ENCODE measurements at places on chromosomes 1 and 21. TPM values are rescaled to one million over a fixed set of nuclear protein-coding genes. Genes with fewer than 3 reads are reported as not detected.

DNA sequence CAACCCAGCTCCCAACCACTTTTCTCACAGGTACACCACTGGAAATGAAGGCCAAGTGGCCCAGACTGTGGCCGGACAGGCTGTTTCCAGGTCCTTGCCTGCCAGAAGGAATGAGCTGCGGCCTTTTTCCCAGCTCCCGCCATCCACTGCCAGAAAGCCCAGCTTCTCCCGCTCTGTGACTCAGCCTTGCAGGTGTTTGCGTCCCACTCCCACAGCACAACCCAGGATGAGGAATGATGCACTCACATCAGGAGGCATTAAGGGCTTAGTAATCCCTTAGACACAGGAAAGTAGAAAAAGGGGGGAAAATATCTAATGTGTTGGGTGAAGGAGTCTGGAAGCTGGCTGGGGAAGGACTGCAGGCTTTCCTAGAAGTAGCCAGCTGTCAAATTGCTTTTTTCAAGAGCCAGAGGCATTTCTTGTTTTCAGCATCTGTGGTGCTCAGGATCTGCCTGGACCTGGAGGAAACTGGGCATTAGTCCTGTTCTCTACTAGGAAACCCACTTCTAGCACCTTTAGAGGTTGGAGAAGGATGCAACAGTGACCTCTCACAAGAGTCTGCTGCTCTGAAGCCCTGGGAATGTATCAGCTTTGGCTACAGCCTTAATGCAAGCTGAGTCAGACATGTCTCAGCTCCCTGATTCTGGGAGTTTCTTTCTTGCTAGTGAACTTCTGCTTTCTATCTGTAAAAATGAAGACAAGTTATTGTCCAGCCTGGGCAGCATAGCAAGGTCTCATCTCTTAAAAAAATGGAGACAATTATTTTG, 13.2 kb upstream of the MAP1LC3C start:
- peak; percentile 47 for ATAC-seq

GRCh38 chr21:38944402-38944801, 138.7 kb downstream of the ETS2 start:
- ATAC-seq = no peak

GRCh38 chr1:24856787-24857506, 73.1 kb downstream of the RUNX3 start:
- ATAC-seq = no peak

DNA sequence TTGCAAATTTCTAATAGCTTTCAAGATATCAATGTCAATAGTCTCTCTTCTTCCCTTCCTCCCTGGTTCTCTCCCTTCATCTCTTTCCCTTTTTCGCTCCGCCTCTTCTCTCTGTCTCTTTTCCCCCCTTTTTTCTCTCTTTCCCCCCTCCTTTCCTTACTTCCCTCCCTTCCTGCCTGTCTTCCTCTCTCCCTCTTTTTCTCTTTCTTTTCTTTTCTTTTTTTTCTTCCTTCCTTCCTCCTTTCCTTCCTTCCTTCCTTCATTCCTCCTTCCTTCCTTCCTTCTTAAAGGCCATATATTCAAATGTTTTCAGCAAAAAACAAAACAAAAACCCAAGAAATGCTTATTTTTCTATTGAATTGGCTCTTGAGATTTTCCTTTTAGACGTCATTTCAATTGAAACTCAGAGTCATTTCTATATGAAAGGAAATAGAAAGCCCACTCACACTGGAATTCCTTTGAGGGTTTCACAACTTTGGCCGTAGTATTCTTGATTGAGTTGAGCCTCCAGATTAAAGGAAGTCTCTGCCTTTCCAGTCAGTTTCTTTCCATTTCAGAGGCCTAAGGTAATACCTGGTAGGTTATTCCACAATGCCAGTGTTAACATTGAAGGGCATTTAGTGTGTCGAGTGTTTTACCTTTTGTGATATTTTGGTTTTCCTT, 551.5 kb downstream of the LMO4 start:
- no peak for ATAC-seq

DNA sequence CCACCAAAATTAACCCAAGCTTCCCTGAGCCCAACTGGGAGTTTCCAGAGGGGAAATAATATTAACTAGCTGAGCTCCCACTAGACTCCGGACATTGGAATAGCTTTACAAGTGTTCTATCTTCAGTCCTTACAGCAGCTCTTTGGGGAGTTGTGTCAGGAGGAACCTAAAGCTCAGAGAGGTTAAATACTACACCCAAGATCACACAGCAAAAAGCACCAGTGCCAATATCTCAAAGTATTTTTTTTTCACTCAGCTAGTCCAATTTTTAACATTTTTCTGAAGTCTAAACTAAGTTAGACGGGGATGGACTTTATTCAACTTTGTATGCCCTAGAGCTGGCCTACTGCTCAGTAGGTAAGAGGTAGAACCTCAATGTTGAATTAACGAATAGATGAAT, 82.5 kb downstream of the ATP1A1 start:
- no peak for ATAC-seq

- no peak for ATAC-seq
Observed at GRCh38 chr21:38531591-38531990, 33.3 kb upstream of the ERG start.

DNA sequence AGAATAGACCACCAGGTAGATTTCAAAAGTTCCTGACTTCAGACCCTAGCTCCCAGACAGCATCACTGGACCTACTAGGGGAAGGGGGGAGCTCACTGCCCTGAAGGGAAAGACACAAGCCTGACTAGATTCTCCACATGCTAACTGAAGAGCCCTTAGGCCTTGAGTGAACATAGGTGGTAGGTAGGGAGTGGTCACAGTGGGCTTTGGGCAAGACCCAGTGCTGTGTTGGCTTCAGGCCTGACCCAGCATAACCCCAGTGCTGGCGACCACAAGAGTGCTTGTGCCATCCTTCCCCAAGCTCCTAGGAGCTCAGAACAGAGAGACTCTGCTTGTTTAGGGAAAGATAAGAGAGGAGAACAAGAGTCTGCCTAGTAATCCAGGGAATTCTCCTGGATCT, 51.1 kb upstream of the ACADM start:
- ATAC-seq = no peak

DNA sequence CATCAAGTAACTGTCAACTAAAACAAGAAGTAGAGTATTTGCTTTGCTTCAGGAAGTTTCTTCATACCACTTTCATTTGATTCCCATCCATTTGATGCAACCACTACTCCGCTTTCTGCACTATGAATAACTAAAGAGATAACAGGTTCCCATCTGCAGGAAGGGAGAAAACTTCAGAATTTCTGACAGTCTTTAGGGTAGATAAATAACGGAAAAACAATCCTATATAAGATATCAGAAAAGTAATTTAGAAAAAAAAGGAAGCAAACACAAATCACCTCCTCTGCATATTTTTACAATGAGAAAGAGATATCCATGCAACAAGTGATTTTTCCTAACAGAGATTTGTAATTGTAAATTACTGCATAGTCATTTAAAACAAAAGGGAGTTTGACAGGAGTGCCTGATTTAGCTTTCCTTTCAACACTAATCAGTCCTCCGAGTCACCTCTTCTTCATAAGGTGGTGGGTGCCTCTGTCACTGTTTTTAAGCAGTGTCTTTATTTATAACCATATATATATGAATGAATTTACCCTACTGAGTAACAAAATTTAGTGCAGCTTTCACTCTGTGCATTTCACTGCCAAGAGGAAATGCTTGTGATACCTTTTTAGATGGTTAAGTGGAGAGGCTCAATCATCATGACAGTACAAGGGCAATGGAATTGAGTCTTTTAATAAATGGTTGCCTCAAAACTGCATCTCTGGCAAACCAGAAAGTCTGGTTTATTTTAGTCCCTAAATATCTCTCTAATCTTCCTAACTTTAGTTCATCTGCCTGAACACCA, 1920.4 kb downstream of the MRPL39 start:
- ATAC-seq = no peak

GRCh38 chr1:218538341-218538740, 193.2 kb downstream of the TGFB2 start:
- ATAC-seq = no peak

DNA sequence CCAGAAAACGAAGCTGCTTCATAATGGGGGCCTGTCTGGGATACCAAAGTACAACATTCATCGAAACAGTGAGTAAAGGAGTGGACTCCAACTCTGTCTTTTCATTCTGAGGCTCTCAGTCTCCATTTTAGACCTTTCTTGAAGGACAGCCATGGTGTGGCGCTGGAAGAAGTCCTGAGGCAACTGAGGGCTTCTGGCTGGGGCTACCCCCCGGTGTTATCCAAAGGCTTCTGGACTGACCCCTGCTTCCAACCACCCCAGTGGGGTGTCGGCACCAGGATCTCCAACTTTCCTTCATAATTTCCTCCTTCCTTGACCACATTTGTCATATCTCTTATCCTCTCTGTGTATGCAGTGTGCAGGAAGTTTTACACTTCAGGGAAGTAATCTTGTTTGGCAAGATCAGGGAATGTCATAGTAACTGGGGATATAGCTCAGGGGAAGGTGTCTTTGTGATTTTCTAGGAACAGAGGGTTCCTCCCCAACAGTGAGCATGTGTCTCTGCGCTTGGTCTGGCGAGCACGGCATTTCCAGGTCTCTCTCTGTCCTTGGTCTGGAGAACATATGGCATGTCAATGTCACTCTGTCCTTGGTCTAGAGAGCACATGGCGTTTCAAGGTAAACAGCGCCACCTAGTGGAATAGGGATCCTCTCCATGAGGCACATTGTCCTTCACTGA, 19.4 kb upstream of the BSDC1 start:
- peak; percentile 50 for ATAC-seq

GRCh38 chr1:177439301-177439700, 268.5 kb downstream of the BRINP2 start:
- ATAC-seq = no peak

- no peak for ATAC-seq
Observed at GRCh38 chr1:63173161-63173560, 149.2 kb upstream of the FOXD3 start.

GRCh38 chr1:37128091-37128490, 93.8 kb upstream of the GRIK3 start:
- ATAC-seq = no peak

DNA sequence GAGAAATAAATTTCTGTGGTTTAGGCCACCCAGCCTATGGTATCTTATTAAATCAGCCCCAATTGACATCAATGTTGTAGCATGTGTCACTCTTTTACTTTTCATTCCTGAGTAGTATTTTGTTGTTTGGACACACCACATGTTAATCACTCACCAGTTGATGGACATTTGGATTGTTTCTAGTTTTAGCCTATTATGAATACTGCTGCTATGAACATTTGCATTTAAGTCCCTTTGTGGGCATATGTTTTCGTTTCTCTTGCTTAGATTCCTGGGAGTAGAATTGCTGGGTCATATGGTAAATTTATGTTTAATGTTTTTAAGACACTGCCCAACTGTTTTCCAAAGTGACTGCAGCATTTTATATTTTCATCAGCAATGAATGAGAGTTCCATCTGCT, 50.2 kb upstream of the NUF2 start:
- ATAC-seq = no peak

- no peak for ATAC-seq
Observed at GRCh38 chr1:114196992-114197907, 43.6 kb upstream of the SYT6 start.

DNA sequence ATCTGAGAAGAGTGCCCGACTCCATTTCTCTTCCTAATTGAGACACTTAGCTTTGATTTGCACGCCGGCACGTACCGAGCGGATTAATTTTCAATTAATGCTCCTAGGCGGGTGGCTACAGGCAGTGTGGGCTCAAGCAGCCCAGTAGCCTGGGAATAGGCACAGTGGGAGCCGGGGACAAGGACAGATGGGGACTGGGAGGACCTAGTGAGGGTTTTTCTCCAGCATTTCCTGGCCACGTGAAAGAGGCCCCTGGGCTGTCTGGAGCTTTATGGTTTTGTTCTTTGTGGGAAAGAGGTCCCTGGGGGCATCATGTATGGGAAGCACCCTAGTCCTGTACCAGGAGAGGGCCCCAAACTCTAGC, 78.6 kb upstream of the CSF3R start:
- ATAC-seq = no peak

DNA sequence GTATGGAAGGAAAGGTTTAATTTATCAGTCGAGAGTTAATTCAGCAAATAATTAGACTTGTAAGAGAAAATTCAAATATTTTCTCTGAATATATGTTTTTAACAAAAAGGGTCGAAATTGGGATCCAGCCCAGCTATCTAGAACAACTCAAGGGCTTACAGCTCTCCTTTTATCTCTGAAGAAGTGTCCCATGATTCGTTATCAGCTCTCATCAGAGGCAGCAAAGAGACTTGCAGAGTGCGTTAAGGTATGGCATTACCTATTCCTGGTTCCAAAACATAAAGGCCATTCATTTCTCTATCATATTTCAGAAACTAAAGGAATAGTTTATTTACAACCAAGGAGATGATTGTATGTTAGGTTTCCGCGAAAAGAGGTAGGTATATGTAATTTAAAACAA, 9.4 kb downstream of the VPS45 start:
- no peak for ATAC-seq

- no peak for ATAC-seq
Observed at GRCh38 chr1:9315411-9316079, 22.9 kb downstream of the SPSB1 start.

- no peak for ATAC-seq
Observed at GRCh38 chr1:170284016-170284415, 138.3 kb downstream of the NTMT2 start.

DNA sequence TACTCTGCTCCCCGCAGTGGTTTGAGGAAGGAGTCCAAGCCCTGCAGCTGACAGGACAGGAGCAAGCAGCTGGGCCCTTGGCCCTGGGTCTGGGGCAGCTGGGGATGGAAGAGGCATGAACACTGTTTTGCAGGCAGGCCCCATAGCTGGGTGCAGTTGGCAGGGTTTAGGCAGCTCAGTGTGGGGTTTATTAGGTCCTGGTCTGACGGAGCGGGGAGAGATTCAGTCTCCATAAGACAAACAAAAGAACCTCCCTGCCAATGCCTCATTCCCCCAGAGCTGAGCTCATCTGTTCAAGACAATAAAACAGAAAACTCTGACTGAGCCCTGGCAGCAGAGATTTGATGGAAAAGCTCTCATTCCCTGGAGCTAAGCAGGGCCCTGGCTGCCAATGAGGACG, 37.3 kb downstream of the OLFML2B start:
- no peak for ATAC-seq

- ATAC-seq = no peak
Observed at GRCh38 chr1:9434247-9435152, 104.8 kb upstream of the SLC25A33 start.

The C1orf226 gene
- total RNA-seq = 17.5 TPM

The SPATA6 gene
- total RNA-seq = 16.4 TPM

The NIPAL3 gene
- 31.1 TPM for total RNA-seq

The LDLRAD1 gene
- total RNA-seq = not detected

The GRIK3 gene
- total RNA-seq = 5.9 TPM

All from gastroesophageal sphincter (tissue), 4 donors.